ENCODE measurements at places on chromosomes 3 and 15.
A peak's percentile ranks its signal among the peaks of the same experiment; 100 is the strongest.

DNA sequence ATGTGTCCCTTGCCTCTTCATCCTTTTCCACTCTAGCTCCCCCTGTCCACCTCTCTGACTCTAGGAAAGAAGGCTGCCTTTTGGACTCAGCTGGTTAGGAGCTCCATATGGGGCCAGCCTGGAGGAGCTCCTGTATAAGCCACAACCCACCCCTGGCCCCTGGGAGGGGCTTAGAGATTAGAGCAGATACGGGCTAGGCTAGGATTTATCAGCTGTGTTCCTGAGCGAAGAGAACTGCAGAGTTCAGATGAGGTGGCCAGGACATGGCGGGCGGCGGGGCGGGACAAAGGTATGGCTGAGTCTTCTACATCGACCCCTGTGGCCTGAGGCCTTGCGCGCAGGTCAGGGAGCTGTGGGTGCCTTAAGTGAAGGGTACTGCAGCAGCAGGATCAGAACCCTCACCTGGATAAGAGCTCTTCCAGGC, 7.9 kb downstream of the NBEAL2 start:
- DNase-seq: no peak

GRCh38 chr15:89704411-89704810, 13.8 kb downstream of the WDR93 start:
- DNase-seq: no peak

DNA sequence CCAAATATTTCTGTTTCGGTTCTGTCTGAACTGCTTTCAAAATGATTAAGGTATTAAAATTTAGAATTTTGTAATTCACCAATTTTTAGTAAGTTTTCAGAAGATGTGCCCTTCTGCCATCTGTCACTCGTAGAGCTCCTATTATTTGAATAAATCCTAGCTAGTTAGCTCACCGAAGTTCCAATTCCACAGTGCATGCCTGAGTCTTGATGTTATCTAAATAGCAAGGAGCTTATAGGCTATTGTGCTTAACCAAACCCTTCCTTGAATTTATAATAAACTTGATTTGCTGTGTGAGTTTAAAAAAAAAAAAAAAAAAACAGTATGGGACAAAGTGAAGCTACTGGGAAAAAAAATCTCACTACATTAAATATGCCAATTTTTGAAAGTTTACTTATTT, 18.7 kb downstream of the ATP13A3 start:
- no peak for DNase-seq

- DNase-seq: no peak
These were observed 897.2 kb upstream of the ARPP21 start for GRCh38 chr3:34742151-34742550.

DNA sequence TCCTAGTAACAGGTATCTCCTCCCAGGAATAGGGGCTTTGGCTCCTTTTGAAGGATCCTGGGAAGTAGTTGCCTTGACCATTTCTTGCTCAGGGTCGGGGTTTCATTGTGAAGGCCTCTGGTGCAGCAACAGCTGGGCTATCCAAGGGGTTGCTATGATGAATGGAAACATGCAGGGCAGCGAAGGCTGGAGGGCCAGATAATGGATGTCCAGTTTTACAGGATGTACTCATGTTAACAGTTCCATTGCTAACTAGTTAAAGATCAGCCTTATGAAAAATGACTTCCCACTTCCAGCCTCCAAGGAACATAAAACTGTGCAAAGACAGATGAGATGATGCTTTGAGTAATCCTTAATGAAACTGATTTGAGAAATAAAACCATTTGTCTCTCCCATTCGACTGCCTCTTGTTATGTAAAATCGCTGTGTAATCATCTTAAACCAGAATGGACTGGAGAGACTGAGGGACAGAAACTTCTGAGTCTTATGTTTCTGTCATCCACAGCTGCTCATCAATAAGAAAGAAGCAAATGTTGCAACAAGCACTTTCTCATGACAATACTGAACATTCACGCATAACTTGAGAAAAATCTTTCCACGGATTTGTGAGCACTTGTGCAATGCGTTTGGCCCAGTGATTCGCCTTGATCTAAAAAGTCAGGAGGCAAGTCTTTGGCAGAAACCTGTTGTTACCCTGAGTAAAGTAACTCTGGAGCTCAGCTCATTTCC, 473.5 kb upstream of the RGMA start:
- DNase-seq: no peak

GRCh38 chr15:85980946-85981345, 98.7 kb upstream of the AGBL1 start:
- DNase-seq: no peak

- no peak for DNase-seq
These were observed 72.9 kb downstream of the IL12A start for GRCh38 chr3:160061525-160061924.

DNA sequence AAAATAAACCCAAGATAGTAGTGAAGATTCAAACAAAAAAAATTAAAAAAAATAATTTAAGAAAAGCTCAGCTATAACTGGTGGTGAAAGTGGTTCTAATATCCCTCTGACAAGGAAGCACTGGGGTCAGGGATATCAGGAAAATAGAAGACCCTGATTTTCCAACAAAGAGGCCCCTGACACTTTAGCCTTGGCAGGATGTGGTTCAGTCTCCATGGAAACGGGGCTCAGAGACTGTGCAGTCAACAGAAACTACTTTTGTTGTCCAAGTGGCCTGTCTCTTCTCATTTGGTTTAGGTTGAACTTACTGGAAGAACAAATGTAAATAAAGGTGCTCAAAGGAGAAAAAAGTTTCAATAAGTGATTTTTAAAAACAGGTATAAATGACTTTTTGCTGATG, 27.2 kb downstream of the INTS14 start:
- DNase-seq: no peak

GRCh38 chr15:74281147-74282133, 45.3 kb downstream of the CCDC33 start:
- DNase-seq: no peak

DNA sequence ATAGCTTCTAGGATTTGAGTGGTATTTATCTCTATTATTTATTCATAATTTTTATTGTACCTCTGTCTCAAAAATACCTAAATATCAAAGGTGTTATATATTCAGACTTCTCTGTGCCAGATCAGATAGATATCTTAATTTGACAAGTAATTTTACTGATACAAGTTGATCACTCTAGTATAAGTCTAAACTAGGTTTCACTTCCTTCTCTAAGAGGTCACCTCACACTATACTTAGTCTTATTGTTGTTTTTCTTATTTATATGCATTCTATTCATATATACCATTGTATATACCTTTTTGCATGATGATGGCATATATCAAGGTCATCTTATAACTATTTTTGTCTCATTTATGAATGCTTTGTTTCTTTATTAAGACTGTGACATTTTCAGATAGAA, 26.4 kb upstream of the HGD start:
- no peak for DNase-seq

DNA sequence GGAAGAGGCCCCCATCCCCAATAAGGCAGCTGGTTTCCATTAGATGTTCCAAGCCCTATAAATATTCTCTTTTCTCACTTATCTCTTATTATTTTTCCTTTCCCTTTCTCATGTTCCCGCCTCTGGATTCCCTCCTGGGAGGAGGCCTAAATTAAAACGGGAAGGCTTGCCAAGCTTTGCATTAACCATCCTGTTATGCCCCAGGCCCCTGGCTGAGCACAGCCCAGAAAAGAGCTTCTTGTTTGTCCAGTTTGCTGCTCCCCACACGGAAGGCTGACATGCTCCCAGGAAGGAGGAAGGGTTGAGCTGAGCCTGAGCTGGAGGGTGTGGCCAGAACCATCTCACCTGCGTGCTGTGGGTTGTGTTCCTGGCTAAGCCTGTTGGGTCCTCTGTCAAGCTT, 63.1 kb upstream of the BOC start:
- DNase-seq: no peak

- DNase-seq: no peak
These were observed 21.8 kb upstream of the PROK2 start for GRCh38 chr3:71806736-71807135.

- DNase-seq: no peak
These were observed 102.0 kb upstream of the IGF1R start for GRCh38 chr15:98546329-98546728.

- DNase-seq: no peak
These were observed 491.6 kb downstream of the PYDC2 start for GRCh38 chr3:191952609-191953008.

GRCh38 chr15:99014803-99015697, 7.5 kb upstream of the PGPEP1L start:
- DNase-seq: peak; percentile 75

GRCh38 chr15:70169147-70169546, 71.4 kb upstream of the TLE3 start:
- DNase-seq: peak; percentile 5

DNA sequence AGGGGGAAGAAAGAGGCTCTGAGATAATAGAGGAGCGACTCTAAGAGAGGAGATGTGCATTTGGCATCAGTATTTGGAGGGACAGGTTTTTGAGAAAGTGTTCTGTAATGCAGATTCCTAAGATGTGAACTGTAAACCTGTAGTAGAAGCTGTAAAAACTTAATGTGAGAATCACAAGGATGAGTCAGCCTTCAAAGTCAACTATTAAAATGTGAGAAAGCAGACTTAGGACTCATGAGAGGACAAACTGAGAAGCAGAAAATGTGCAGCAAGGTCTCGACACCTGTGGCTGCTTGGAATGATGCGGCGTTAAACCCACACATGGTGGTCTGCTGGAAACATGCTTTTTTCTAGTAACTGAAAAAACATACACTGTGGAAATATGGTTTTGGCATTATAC, 36.0 kb downstream of the USP13 start:
- DNase-seq: no peak

GRCh38 chr3:193729601-193730000, 136.6 kb downstream of the OPA1 start:
- DNase-seq: no peak

- no peak for DNase-seq
These were observed 3.4 kb upstream of the DZIP1L start for GRCh38 chr3:138118612-138119422.

DNA sequence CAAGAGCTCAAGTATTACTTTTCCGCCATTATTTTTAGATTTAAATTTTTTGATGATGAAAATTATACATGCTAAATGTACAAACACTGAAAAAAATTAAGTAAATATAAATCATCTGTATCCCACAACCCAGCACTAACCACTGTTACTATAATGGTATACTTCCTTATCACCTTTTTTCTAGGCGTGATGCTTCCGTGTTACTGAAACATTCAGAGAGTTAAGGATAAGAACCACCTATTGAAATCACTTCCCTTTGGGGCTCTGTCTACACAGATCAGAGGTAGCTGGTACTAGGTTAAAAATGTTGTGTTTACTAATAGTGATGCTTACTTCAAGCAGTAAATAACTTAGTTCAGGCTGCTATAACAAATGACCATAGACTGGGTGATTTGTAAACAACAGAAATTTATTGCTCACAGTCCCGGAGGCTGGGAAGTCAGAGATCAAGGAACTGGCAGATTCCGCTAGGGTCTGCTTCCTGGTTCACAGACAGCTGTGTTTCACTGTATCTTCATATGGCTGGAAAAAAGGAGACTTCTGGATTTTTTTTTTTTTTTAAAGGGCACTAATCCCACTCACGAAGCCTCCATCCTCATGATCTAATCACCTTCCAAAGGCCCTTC, 6.4 kb downstream of the SNX4 start:
- DNase-seq: no peak

DNA sequence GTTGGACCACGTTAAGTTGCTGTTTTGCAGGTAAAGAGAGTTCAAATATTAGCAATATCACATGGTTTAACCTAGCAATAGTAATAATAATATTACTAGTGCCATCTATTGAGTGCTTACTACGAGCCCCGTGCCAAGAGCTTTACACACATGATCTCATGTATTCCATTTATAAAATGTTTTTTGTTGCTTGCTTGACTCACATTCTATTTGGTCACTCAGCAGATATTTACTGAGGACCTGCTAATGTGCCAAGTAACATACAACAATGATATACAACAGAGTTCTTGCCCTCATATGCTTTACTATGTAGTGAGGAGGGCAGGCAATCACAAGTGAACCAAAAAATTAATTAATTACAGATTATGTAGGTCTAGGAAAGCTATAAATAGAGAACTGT, 36.7 kb downstream of the CTDSPL start:
- DNase-seq: no peak

GRCh38 chr15:90002428-90002844, 1.3 kb downstream of the ZNF710 start:
- no peak for DNase-seq

DNA sequence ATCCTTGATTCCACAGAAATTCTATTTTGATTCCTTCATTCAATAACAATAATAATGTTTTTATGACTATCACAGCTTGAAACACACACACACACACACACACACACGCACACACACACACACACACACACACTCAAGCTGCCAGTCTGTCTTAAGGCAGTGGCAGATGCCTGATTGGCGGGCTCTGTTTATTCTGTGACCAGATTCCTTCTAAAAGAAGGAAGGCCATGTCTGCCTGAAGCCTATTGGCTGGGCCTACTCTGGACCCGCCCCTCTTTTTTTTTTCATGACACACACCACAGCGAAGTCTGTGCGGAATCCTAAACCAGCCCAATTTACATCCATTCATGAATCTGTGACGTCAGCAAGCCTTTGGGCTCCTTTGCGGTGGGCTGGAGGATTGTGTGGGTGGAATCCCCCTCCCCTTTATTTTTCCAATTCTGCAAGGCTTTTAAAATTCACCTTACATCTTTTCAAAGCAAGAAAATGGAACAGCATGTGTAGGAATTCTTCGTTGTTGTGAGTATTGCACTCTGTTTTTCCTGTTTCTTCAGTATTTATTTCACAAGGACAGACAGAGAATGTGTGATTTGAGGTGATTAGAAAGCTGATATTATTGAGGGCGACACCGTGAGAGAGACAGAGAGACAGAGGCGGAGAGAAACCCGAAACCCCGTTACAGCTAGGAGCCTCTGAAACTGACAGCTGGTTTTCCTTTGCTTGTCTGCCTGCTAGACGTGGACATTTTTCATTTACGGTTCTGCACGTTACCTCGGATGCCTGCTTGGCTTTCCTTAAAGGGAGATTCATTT, at the start of gene MAP3K13:
Gene MAP3K13, plus strand, starts transcription at position 287 of the 812 bp plus-strand sequence. CDS start 65,446 bp downstream, outside the sequence.
- peak; percentile 62 for DNase-seq

GRCh38 chr15:100653608-100654007, 51.2 kb downstream of the ASB7 start:
- no peak for DNase-seq

- DNase-seq: no peak
These were observed 247.6 kb downstream of the PTPRG start for GRCh38 chr3:61808999-61809398.

GRCh38 chr3:143060906-143061305, 58.7 kb upstream of the CHST2 start:
- DNase-seq: no peak

DNA sequence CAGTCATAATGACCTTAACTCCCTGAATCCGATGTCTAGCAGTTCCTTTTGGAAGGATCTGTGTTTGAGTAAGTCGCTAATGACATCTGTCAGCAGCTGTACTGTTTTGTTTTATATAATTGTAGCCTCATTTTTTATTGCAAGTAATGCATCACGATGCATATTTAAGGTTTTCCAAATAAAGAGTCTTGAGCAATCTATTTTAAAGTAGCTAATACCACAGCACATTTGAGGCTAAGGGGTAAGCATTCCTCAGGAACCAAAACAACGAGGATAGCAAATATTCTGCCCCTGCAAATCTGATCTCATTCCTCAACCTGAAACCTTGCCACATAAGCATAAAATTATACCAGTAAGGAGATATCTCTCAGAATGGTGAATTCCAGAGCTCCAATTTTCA, 98.7 kb downstream of the TBC1D5 start:
- DNase-seq: no peak
